Fibroblast of skin of scalp (primary cell): ENCODE measurements at places on chromosomes 16 and 17.

GRCh38 chr17:62692721-62693431, 65.4 kb downstream of the MRC2 start:
- DNase-seq: peak; percentile 46

DNA sequence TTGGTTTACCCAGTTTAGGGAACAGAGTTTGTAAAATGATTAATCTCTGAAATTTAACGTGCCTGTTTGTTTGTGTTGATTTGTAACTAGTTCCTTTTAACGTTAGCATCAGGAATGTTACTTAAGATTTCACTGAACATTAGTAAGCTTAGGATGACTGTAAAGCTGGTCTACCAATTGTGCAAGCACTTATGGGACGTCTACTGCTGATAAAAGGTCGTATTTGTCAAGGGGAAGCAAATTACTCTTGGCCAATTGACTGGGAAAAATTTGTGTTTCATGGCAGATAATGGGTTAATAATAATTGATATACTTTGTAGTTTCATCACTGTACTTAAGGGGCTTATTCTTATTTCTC, 11.8 kb downstream of the METTL9 start:
- DNase-seq: no peak

DNA sequence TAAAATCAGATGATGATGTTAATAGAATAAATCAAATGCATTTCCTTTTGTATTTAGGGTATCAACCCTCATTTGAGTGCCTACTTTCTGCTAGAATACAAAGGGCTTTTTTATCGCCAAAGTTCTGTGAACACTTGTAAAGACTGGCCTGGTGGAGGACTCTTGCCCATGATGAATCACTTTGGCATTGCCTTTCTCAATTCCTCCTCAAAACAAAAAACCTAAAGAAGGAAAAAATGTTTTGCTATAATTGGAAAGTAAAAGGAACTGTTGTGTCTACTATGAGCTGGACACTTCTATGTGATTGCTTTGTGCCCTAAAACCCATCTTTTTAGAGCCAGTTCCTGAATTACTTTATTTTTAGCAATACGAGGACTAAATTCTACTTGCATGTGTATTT, 13.0 kb upstream of the DHRS11 start:
- DNase-seq: no peak

GRCh38 chr16:16857012-16857411, 478.1 kb downstream of the NPIPA7 start:
- no peak for DNase-seq

GRCh38 chr16:53829186-53829747, 125.3 kb downstream of the FTO start:
- no peak for DNase-seq

DNA sequence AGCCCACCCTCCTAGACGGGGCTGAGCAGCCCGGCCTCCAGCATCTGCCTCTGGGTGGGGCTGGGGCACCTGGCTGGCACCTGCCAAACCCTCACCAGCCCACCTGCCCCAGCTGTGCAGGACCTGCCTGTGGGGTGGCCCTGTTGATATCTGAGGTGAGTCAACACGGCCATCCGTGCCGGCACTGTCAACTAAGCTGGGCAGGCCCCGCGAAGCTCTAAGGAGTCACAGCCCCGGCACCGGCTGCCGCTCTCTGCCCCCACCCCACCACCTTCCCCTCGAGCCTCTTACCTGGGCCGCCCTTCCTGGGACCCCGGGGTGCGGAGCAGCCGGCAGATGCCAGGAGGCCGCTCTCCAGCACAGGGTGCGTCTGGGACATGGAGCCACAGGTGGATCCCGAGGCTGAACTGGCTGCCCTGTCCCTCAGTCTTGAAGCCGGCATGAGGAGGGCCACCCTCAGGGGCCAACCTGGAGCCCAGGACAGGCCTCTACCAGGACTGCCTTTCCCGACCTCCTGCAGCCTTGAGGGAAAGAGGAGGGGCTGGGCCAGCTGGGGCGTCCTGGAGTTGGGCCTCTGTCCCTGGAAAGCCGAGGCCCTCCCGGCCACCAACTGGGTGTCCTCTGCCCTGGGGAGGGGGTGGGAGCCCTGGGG, 515 bp downstream of the CBFA2T3 start:
- no peak for DNase-seq

DNA sequence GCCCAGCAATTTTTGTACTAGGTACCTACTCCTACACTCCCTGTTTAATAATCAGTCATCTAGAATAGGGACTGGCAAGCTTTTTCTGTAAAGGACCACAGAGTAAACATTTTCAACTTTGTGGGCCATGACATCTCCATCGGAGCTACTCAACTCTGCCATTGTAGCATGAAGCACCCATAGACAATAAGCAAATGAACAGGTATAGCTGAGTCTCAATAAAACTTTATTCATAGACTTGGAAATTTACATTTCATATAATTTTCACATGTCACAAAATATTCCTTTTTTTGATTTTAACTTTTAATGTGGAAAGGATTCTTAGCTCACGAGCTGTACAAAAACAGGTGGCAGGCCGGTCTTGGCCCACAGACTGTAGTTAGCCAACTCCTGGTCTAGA, 345.8 kb downstream of the SOX9 start:
- no peak for DNase-seq

DNA sequence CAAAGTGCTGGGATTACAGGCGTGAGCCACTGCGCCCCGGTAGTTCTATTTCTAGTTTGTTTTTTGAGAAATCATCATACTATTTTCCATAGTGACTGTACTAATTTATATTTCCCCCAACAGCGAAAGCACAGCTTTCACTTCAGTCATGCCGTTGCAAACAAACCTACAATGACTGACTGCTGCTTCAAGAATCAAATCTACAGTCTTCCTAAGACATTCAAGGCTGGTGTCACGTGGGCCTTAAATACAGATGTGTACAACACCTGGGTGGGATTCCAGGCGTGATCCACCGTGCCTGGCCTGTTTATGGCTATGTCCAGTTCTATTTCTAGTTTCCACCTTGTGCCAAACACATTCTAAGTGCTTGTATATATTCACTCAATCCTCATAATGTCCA, 72.0 kb downstream of the ABCC6 start:
- no peak for DNase-seq

- DNase-seq: no peak
Observed at GRCh38 chr16:85304337-85304736, 192.1 kb upstream of the CIBAR2 start.

- DNase-seq: peak; percentile 91
Observed at GRCh38 chr16:74448990-74449389, 27.7 kb upstream of the CLEC18B start.

GRCh38 chr16:68469796-68470460, 21.6 kb upstream of the SMPD3 start:
- no peak for DNase-seq

- no peak for DNase-seq
Observed at GRCh38 chr17:15501282-15501681, 33.9 kb upstream of the CDRT4 start.

- DNase-seq: no peak
Observed at GRCh38 chr17:41792845-41793783, 6.6 kb upstream of the JUP start.
